ENCODE measurements at places on chromosomes 12 and 14.

GRCh38 chr12:90335566-90335965 is 619.4 kb downstream of the CCER1 start:
- DNase-seq: no peak

DNA sequence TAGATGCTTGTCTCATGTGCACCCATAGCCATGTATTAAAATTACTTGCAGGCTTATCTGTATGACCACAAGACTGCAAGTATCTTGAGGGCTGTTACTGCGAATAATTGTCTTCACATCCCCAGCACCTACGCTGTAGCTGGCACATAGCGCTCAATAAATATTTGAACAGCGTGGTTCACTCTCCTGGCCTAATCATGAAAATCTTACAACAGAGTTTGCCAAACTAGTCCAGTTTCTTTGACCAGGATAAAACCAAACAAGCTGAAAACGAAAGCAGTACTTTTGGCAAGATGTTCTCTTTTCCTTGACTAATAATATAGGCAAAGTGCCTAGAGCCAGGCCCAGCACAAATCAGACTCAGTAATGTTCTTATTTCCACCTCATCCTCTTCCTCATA is 106.7 kb downstream of the RPS29 start:
- DNase-seq: no peak

DNA sequence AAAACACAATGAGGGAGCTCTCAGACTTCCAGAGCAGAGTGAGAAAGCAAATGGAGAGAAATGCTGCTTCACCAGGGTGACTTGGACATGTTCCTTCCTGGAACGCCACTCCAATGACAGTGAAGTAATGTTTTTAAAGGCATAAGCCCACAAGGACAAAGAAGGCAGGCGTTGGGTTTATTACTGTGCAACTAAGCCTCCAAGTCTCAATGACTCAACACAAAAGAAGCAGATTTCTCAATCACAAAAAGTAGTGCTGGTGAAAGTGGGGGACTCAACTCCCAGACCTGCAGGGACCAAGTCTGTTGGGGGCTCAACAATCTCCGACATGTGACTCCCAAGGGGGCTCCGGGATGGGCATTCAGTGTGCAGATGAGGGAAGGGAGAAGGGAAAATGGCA is 505.2 kb downstream of the BCL11B start:
- no peak for DNase-seq

GRCh38 chr14:94244182-94244581 is 48.9 kb downstream of the SERPINA10 start:
- no peak for DNase-seq

- no peak for DNase-seq
These were observed 26.5 kb downstream of the WDHD1 start for GRCh38 chr14:55000381-55000780.

DNA sequence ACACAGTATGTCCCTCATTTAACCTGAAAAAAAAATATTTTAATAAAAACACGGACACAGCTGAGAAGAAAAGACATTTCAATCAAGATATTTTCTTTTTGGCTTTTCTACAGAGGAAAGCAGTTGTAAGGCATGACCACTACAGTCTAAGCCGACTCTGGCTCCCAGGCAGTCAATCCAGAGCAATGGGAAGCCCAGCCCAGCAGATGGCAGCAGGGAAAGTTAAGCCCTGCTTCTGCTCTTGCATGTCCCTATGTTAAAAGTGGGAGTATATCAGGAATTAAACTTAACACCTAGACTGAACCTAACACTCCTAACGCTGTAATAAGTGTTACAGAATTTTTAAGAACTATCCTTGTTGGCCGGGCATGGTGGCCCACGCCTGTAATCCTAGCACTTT is 19.5 kb upstream of the HAL start:
- DNase-seq: no peak

DNA sequence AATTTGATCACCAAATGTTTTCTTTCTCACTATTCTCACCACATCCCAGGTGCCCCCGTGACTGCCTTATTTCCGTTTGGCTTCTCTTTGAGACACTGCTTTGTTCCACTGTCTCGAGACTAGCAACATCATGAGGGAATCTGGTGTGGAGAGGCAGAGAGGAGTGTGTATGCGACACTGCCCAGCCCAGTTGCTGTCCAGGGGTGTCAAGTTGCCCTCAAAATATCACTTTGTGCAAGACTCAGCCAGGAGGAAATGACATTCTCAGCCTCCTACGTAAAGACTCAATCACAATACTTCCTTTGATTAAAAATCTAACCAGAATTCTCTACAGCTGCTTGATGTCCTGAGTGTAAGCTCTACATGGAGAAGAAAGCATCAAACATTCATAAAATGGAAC is 48.2 kb upstream of the EEA1 start:
- DNase-seq: no peak

DNA sequence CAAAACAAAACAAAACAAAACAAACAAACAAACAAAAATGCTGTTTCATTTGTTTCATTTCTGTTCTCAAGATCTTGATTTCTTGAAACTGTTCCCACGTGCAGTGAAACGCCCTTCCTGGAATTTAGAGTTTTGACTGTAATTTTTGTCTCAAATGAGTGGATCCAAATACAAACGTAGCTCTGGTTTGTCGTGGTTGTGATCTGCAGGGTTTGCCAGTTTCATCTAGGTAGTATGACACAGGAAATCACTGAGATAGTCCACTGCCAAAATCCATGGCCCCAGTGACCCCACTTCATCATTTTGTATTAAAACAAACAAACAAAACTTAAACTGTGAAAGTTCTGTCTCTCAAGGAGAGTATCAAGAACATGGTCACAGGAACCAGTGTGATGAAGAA is 838.6 kb downstream of the BCL11B start:
- DNase-seq: no peak

DNA sequence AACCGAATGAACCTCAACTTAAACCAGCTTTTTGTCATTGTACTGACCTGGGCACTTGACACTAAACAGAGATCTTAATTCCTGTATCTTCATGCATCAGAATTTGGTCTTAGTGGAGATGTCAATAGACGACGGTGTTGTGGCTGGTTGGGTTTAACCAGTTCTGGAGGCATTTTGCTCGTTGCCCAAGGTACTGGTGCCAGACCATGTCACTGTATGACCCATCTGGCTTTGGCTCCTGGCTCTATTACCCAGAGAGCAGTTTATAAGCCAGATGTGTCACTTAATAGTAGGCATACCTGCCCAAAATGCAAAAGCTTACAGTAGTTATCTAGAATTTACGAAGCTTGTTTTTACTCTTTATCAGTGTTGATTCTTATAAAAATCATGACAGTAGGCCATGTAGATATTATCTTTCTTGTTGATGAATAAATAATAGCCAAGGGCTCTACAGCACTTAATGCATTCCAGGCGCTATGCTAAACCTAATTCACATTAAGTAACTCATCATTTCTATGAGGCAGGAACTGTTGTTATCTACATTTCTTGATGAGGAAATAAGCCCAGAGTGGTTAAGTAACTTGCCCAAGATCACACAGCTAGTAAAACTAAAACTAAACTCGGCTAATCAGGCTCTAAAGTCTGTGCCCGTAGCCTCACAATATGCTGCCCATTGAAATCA is 179.7 kb upstream of the HIF1A start:
- no peak for DNase-seq

DNA sequence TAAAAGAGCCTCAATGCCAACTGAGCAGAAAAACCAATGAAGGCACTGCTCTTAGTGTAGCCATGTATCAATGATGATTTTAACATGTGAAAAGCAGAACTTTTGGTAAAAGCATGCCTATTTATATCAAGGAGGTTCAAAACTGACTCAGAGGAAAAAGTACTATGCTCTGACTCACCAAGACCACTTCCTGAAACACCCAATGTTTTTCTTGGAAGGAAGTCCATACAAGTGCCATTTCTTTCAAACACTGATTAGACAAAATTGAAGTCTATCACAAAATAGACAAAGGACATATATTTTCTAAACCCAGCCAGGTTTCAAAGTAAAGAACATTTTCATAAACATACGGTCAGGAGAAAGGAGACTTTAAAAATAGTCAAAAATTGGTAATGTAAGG is 88.6 kb downstream of the EPS8 start:
- no peak for DNase-seq

DNA sequence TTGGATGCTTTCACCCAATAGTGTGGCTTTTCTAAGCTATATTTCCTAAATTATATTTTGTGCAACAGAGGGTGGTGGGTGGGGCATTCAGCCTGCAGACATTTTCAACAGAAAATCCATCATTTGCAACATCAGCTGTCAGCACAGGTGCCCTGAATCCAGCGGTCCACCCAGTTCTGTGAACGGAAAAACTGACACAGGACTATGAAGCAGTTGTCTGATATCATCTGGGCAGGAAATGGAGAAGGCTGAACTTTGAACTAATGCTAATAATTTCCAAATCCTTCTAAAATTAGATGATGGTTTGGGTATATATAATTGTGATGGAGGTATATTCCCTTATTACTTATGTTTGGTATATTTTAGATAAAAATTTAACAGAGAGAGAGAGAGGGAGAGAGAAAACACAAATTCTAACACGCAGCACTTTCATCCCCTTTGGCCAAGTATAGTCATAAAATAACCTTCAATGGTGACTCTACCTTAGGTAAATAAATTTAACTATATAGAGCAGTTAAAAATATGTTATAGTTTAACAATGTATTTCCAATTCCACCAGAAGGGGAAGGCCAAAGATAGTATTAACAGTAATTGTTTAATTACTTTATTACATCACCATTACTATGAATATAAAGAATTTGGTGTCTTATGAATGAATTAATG is 58.3 kb upstream of the PTPRB start:
- no peak for DNase-seq

All from NCI-H1105 (cell line).